ENCODE measurements at places on chromosomes 11 and 22.

- no peak for DNase-seq
Observed at GRCh38 chr22:31861226-31861840, 83.0 kb upstream of the YWHAH start.

DNA sequence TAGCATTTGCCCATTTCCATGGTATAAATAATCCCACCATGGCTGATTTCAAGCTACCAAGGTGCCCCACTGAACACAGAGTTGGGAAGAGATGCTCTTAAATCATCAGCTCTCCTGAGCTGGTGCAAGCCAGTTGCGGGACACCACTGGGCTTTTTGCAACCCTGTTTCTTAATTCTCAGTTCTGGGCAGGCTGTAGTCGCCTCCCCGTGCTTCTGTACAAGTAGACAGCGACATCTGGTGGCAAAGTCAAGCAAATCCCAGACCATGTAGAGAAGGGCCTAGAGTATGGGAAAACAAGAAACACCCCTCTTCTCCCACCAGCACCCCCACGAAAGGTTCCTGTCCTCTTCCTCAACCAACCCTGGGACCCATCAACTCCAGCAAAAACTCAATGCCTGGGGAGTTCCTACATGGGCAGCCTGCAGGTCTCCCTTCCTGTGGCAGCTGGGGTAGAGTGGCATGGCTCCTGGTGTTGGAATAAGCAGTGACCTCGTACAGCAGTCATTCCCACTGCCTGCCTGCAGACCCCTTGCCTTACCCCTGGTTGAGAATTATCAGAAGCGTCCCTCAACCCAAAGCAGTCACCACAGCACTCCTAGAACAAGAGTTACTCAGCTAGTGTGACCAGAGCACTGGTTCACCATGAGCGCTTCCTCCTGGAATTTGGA lies 68.4 kb downstream of the IGLL5 start:
- DNase-seq: peak; percentile 56

- DNase-seq: no peak
Observed at GRCh38 chr11:12275818-12276217, 101.6 kb upstream of the PARVA start.

GRCh38 chr11:110430267-110431050 lies 711 bp downstream of the FDX1 start:
- DNase-seq: peak; percentile 28

DNA sequence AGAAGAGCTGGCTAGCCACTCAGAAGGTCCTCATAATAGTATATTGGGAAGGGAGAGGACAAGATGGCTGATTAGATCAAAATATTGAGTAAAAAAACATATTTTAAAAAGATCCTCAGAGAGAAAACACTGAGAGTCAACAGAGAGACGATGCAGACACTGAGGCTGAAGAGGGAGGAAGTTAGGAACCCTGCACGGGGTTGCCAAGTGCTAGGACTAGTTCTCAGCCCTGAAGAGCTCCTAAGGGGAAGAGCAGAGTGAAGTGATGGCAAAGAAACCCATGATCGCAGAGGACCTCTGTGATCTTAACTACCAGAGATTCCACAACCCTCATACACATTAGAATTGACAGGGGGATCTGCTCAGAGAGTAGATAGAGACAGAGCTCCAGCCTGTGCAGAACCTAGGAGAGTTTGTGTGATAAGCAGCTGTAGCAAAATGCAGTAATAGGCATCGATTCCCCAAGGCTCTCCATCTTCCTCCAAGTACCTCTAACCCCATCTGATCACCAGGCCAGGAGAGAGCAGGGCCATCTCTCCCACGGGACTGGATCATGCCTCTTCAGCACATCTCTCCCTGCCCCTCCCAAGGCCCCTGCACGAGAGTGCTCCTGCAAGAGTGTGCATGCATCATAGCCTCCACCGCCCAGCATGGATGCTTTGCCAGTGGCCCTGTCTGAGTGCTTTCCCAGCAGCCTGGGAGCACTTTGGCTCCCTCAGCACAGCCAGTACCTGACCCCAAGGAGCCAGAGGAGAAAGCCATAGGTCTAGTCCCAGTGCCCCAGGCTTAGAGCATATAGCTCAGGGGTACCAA lies 41.2 kb upstream of the ARL14EP start:
- DNase-seq: no peak

- no peak for DNase-seq
Observed at GRCh38 chr22:23192133-23192532, 11.8 kb downstream of the BCR start.

DNA sequence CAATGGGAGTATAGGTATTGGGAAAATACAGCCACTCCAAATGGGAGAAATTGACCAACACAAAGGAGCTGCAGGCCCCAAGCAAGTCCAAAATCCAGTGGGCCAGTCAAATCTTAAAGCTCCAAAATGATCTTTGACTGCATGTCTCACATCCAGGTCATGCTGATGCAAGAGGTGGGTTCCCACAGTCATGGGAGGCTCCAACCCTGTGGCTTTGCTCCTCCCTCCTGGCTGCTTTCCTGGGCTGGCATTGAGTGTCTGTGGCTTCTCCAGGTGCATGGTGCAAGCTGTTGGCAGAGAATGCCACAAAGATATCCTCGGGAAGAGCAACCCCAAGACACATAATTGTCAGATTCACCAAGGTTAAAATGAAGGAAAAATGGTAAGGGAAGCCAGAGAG lies 80.8 kb downstream of the IGLL5 start:
- no peak for DNase-seq

DNA sequence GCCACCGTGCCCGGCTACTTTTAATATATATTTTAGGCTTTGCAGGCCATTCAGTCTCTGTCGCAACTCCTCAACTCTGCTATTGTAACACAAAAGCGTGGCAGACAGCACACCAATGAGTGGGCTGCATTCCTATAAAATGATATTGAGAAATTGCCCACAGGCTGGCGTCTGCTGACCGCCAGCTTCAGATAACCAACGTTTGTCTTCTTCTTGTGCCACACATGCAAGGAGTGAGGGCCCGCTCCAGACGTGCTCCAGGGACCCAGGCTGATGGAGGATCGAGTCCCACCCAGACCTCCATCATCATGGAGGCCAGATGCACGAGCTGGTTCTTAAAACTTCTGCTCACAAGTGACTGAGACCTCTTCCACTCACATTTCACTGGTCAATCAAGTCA lies 35.4 kb upstream of the LINC01488 start:
- no peak for DNase-seq

DNA sequence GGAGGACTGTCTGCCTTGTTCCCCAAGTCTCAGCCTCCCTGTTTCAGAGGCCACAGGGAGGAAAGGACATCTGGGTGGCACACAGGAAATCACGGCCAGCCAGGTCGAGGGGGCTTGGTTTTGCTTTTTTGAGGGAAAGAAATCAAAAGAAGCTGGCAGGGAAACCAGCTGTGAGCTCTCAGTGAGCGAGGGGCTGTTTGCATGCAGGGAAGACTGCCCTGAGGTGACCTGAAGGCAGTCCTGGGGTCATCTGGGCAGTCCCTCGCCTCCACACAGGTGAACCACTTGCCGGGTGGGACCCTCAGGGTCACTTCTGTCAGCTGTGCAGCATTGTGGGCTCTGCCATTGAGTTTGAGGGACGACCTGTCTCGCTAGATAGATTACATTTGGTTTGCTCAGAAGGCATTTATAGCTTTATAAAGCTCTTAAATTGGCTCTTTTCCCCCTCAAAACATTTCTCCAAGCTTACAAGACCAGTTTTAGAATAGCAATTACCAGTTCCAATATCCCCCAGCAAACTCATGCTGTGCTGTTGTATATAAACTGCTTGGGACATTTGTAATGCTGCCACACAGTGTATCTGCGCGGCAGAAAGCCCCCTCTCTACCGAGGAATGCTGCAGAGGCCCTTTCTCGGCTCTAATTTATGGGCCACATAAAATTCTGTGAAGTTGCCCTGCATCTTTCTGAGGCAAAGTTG lies 28.3 kb downstream of the PKNOX2 start:
- DNase-seq: no peak

DNA sequence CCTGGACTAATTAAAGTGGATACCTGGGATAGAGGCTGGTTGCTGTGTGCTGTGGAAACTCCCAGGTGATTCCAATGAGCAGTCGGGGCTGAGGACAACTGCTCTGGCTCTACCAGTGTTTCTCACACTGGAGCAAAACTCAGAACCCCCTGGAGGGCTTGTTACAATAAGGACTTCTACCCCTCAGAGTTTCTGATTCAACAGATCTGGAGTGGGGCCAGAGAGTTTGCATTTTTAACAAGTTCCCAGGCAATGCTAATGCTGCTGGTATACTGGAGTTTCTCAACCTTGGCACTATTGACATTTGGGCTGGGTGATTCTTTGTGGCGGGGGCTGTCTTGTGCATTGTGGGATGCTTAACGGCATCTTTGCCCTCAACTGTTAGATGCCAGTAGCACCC lies 353.7 kb downstream of the MIAT start:
- no peak for DNase-seq

- DNase-seq: no peak
Observed at GRCh38 chr11:80443177-80443576, 1002.3 kb upstream of the TENM4 start.

DNA sequence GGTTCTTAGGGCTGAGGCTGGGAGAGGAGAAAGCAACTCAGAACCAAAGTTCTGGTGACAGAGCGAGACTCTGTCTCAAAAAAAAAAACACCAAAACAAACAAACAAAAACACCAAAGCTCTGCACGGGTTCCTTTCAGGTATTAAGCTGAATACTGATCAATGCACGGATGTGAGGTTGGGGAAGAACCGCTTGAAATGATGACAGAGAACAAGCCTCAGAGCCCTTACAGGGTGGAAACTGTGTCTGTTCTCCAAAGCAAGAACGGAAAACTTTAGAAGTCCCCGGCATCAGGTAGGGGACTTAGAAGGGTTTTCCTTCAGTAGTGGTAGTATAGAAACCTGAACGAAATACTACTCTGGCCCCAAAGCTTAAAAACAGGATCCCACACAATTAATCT lies 260.0 kb downstream of the TBC1D22A start:
- no peak for DNase-seq

DNA sequence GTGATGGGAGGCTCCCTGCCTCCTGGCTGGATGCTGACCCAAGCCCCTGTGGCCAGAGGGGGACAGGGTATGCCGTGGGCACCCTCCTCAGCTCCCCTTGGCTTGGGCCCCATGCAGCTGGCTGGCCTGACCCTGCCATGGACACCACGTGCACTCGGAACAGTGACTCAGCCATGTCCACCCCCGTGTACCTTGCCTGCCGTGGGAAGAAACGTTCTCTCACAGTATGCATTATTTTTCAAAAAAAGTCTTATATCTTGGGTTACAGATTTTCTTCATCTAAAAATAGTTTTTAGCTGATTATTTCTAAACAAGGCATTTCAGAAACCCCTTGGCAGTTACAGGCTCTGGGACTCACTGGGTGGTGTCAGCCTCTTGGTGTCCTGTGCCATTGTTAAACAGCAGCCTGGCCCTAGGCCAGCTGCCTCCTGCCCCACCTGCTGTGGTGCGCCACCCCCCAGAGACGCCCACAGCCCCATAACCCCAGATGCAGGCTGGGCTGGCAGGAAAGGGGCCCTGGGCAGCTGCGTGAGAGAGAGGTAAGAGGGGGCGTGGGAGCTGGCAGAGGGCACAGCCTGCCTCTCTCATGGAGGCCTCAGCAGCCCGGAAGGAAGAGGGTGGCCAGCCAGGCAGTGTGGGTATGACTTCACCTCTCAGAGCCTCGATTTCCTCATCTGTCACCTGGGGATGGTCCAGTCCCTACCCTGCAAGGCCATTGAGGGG lies 99.8 kb downstream of the MORC2 start:
- DNase-seq: no peak

DNA sequence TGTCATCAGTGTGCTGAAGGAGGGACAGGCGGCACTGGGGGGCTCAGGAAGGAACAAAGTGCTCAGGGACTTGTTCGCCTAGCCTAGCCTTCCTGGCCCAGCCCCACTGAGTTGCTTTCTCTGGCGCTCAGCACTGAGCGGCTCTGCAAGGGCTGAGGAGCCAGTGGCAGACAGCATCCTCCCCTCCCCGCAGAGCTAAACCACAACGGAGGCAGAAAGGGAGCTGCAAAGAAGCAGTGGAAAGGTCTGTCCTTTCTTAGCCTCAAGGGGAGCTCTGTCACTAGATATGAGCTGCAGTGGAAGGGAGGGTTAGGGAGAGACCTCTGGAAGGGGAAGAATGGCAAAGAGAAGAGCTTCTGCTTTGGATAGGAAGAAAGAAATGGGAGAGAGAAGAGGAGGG lies 89.7 kb upstream of the PHOX2A start:
- DNase-seq: peak; percentile 8

- no peak for DNase-seq
Observed at GRCh38 chr11:96328395-96329010, 14.5 kb downstream of the MAML2 start.

GRCh38 chr11:7490054-7490453 lies 4.7 kb downstream of the OLFML1 start:
- no peak for DNase-seq

GRCh38 chr11:74345420-74345819 lies 34.0 kb upstream of the P4HA3 start:
- no peak for DNase-seq

- DNase-seq: no peak
Observed at GRCh38 chr11:30879322-30880005, 293.3 kb upstream of the MPPED2 start.

- DNase-seq: no peak
Observed at GRCh38 chr22:41842996-41843970, 10.4 kb downstream of the SREBF2 start.

GRCh38 chr11:47828284-47828683 lies 19.9 kb downstream of the NUP160 start:
- no peak for DNase-seq

GRCh38 chr11:46738887-46739286 lies 19.9 kb downstream of the F2 start:
- DNase-seq: no peak

DNA sequence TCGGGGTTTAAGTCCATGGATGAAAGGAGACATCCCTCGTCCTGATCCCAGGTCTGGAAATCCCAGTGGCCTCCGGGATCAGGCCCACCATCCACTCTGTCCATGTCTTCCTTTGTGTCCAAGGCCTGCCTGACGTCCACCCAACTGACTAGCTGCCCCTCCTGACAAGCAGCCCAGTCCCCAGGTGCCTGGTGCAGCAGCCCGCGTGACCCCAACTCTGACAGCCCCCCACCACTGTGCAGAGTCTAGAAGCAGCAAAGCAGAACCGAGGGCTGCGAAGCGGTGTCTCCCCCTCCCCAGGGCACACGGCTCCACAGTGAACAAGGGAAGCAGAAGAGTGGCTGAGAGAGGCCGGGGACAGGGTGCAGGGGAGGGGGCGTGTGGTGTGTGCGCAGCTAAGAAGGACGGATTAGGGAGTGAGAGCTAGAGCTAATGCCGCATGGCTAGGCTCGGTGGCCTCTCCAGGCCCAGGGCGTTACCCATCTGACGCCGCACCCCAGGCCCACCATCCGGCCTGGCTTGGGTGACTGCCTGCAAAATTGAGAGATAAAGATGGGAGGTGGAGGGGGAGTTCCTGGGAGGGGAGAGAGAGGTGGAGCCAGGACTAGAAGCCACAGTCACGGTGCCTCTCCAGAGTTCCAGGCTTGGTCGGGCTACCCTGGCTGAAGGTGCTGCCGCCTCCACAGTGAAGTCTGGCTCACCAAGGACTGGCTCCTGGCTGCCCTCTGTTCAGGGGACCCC lies 16.6 kb upstream of the BAIAP2L2 start:
- no peak for DNase-seq

GRCh38 chr11:43708776-43709175 lies 28.2 kb downstream of the HSD17B12 start:
- no peak for DNase-seq
